ENCODE measurements at places on chromosomes 3 and 15.

GRCh38 chr3:123305192-123305591 is 103.4 kb downstream of the SEC22A start:
- no peak for DNase-seq

GRCh38 chr3:100179692-100180349 is 65.5 kb upstream of the FILIP1L start:
- DNase-seq, result no peak

- peak; percentile 52 for DNase-seq
Measured at GRCh38 chr3:72177075-72178050, 392.4 kb upstream of the PROK2 start.

GRCh38 chr15:60643555-60643954 is 164.6 kb upstream of the ICE2 start:
- DNase-seq, result no peak

Measured in thymus (tissue), 14 donors.